ENCODE measurements at places on chromosomes 7 and 10. TPM values are rescaled to one million over a fixed set of nuclear protein-coding genes. Genes with fewer than 3 reads are reported as not detected.

SUN3 gene
- polyA plus RNA-seq, result not detected

PTN gene
- polyA plus RNA-seq, result 189 TPM

PDGFA gene
- polyA plus RNA-seq, result 42.9 TPM

DNA sequence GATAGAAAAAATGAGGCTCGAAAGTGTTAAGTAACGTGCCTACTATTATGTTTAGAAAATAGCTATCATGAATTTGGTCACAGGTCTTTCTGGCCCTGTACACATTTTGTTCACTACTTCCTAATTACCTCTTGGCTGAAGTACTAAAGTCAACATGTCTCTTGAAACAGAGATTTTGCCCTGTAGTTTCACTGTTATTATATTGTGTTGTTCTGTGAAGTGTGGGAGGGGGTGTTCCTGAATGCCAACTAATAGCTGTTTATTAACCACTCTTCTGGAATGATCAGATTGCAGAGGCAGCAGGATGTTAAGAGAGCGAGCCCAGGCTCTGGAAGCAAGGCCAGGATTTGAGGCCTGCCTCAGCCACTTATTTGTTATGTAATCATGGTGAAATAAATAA, 72.1 kb downstream of the RNF133 start:
- no peak for DNase-seq
